ENCODE measurements at places on chromosomes 4 and X. TPM values are rescaled to one million over a fixed set of nuclear protein-coding genes. Genes with fewer than 3 reads are reported as not detected.

- DNase-seq = peak; percentile 48
Measured at GRCh38 chrX:124388562-124388961, 42.2 kb downstream of the SH2D1A start.

GRCh38 chr4:35754047-35754446, 490.3 kb downstream of the ARAP2 start:
- DNase-seq = no peak

DNA sequence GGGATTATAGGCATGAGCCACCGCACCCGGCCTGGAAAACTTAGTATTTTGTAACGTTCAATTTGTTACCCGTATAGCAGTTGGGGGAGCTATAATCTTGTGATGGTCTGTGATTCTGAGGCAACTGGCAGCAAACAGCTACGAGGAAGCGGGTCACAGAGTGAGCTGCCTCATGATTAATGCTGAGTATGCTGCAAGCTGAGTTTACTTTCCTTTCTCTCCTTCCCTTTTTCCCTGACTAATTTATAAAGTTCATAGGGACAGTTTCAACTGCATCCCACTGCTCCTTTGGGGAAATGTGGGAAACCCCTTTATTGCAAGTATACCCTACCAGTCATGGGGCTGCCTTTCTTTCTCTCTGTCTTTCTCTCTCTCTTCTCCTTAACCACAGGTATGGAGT, 17.7 kb upstream of the ELOVL6 start:
- DNase-seq = no peak

DNA sequence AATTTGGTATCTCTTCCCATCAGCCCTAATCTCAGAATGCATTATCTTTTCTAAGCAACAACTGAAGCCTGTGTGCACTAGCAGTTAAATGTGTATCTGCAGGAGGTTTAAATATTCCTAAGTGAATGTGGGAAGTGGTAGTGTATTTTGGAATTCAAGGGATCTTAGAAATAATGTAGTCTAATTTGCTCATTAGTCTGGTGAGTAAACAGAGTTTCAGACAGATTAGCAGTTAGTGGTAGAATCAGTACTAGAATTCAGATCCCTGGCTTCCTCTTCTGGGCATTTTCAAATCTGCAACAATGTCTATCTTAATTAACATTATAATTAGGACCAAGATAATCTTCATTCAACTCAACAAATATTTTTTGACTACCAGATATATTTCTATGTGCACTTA, 11.7 kb upstream of the CXCL2 start:
- no peak for DNase-seq

DNA sequence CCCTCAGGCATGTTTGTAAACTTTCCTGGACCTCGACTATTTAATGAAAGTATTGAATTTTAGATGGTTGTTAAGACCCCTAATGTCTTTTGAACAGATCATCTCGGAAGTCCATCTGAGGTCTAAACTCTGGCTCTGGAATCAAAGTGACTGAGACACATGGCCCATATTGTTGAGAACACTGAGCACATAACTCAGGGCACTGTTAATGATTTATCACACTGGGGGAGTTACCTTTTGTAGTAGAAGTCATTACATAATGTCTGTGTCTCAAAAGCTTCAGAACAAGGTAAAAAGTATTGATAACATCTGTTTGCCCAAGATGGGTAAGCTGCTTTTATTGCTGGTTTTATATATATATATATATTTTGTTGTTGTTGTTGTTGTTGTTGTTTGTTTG, 103.4 kb upstream of the HS3ST1 start:
- no peak for DNase-seq

- no peak for DNase-seq
Measured at GRCh38 chr4:122762520-122762919, 30.0 kb downstream of the BBS12 start.

- DNase-seq = no peak
Measured at GRCh38 chr4:144442713-144443112, 203.2 kb upstream of the HHIP start.

- DNase-seq = no peak
Measured at GRCh38 chr4:88012647-88013046, 5.2 kb downstream of the PKD2 start.

GRCh38 chrX:151713849-151714248, 2.0 kb upstream of the FATE1 start:
- no peak for DNase-seq

GRCh38 chr4:180105362-180105761, 2137.8 kb upstream of the TENM3 start:
- no peak for DNase-seq

DNA sequence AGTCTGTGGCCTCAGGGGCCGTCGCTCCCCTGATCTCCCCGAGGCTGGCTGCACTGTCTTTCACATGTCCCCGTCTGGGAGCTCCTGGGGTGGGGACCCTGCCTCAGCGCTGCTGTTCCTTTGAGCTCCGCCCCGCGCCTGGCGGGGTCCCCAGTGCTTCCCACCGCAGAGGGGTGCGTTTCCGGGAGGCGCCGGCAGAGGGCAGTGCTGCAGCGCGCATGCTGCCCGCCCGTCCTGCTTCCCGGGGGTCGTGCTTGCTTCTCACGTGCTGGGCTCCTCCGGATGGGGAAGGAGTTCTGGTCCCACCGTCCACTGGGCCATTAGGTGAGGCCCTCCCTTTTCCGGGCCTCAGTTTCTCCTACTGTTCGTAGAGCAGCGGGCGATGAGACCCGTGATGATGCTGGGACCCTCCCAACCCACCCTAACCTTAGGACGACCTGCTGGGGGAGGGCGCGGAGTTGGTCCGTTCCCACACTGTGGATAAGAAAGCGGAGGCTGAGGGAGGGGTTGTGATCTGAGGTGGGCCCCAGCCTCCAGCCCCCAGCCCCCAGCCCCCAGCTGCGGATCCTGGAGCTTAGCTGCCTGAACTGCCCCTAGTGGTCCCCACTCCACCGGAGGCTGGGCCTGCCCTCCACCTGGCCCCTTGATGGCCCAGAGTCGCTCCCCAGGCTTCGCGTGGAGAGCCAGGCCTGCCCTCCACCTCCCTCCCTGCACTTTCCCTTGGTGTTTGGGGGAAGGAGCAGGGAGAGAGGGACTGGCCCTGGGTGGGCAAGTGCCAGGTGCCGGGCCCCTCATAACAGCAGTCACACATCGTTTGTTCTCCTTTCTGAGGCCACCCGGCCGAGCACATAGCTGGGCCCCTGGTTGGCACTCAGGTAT, 15.3 kb downstream of the CPZ start:
- no peak for DNase-seq

- DNase-seq = no peak
Measured at GRCh38 chr4:106344647-106344970, 24.0 kb downstream of the GIMD1 start.

GRCh38 chrX:55697381-55697780, 20.2 kb upstream of the RRAGB start:
- no peak for DNase-seq

The BMX gene
- total RNA-seq = not detected

The FRAS1 gene
- not detected for total RNA-seq

The SAT1 gene
- total RNA-seq = 41.3 TPM

The TMPRSS11D gene
- not detected for total RNA-seq

Data from CD8-positive, alpha-beta memory T cell (primary cell).